ENCODE measurements at places on chromosomes 3 and 15.

DNA sequence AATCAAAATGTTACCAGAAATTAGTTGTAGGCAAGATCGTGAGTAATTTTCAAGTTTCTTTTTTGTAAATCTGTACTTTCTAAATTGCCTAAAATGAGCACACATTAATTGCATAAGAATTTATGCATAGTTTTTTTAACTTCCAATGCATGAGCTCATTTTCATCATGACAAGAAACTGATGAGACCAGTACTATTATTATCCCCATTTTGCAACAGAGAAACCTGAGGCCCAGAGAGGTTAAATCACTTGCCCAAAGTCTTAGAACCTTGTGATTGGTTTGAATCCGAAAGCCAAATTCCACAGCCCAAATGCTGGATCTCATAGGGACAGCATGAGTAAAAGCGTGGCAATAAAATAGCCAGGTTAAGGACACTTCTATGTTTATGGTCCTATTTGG lies 274.7 kb downstream of the ERC2 start:
- DNase-seq = no peak

DNA sequence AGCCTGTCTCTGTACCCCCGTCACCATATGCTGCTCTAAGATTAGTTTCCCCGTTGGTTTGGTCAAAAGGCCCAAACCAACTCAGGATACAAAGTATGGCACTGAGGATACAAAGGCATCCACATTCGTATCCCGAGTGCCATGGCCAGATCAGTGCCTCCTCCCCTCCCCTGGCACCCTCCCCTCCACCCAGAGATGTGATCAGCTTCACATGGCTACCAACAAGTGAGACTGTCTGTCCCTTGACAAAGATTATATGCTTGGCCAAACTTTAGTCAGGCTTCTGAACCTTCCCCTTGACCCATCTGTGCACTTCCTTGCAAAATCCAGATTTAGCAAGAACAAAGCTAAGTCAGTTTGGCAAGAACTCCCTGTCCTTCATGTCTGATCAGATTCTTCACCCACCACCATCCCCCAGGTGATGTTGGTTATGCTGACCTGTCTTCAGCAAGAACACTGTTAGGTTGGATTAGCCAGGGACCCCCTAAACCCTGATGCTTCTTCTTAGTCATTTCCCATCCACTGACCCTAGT lies 61.7 kb downstream of the KLF15 start:
- DNase-seq = no peak

- DNase-seq = no peak
These were observed 65.6 kb downstream of the ATP1B3 start for GRCh38 chr3:141942006-141942405.

GRCh38 chr15:88747631-88748030 lies 55.6 kb upstream of the ACAN start:
- no peak for DNase-seq
